Hematopoietic multipotent progenitor cell treated with erythropoietin and hydrocortisone succinate and interleukin-3 and kit ligand, for 6 days (in vitro differentiated cells): ENCODE measurements at places on chromosomes 5 and 9.

GRCh38 chr5:10352430-10353240 lies 860 bp upstream of the MARCHF6 start:
- peak; percentile 84 for DNase-seq

GRCh38 chr5:107887166-107887943 lies 216.6 kb upstream of the EFNA5 start:
- no peak for DNase-seq

DNA sequence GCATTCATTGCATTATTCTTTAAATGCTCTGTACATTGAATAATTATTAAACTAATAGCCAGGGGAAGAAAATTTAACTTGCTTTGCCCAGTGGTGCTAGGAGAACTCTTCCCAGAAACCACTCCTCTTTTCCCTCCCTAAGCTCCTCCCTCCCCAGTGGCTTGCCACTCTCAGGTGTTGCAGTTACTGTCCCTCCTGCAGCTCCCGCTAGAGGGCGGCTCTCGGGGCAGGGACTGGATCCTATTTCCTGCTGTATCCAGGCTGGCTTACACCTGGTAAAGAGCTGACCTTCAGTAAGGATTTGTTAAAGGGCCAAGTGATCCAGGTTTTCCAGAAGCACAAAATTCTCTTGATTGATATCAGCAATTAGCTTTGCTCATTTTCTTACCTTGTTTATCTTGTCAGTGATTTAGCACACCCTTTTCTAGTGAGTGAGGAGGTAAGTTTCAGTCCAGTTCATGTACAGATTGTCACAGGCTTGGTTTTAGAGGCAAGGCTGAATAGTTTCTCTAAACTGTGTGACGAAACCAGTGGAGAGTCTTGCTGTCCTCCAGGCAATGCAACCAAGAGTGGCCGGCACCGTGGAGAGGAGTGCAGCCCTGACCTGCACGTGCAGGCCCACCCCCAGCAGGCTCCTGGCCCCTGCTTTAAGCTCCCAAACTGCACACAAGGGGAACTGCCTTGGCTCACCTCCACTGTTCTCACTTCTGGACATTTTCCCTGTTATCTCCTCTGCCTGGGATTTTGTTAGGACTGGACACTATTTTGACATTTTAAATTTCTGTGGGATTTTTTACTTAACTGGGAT lies 423.8 kb downstream of the SPOCK1 start:
- peak; percentile 63 for DNase-seq

GRCh38 chr9:114250648-114251047 lies 72.2 kb upstream of the ORM1 start:
- DNase-seq = no peak

DNA sequence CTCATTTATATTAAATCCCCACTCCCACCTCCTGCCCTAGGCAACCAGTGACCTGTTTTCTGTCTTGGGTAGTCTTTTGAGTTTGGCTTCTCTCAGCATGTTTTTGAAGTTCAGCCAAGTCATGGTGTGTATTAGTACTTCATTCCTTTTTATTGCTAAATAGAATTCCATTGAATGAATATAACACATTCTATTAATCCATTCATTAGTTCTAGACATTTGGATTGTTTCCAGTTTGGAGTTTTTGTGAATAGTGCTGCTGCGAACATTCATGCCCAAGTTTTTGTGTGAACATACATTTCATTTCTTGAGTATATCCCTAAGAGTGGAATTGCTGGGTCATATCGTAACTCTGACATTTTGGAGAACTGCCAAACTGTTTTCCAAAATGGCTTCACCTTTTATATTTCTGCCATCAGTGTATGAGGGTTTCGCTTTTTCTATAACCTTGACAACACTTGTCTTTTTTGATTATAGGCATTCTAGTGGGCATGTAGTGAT lies 2.7 kb downstream of the ZNF346 start:
- DNase-seq = peak; percentile 89

GRCh38 chr9:89935801-89936200 lies 331.0 kb downstream of the GADD45G start:
- no peak for DNase-seq

DNA sequence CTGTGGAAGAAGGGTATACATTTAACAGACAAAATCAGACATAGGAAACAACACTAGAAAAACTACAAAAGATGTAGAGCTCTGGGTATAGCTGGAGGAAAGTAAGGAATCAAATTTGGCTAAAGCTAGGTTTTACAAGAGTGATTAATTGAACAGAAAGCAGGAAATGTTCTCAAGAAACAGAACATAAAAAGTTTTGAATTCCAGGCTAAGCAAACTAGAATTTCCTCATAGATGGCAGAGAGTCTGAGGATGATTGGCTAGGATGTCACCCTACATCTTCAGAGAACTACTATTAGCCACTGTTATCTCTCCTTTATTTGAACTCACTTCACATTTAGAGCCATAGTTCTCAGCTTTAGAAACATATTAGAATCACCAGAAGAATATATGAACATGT lies 502.1 kb upstream of the PAPPA start:
- no peak for DNase-seq

GRCh38 chr9:136551401-136552116 lies 5.7 kb upstream of the NOTCH1 start:
- no peak for DNase-seq

DNA sequence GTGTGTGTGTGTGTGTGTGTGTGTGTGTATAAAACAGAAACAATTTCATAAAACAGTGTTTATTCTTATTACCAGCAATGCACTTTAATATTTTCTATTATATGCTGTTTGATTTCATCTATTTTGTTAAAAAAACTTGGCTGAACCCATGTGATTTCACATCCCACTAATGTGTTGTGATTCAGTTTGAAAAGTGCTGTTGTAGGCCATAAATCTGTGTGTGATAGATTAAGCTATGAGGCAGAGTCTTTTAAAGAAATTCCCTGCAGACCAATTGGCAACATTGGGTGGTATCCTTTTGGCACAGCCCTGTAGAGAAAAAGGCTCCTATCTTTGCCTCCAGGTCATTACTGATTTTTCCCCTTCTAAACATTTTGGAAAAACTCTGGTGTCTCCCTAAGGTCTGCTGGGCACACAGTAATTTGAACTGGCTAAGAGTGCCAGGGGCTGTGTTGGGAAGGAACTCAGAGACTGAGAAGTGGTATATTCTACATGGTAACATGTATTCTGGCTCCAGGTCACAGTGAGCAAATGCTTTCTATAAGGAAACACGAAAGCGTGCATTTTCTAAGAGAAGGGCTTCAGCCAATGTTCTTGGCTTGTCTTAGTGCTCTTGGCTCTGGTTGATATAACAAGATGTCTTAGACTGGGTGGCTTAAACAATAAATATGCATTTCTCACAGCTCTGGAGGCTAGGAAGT lies 4.5 kb downstream of the CAMK4 start:
- DNase-seq = no peak

DNA sequence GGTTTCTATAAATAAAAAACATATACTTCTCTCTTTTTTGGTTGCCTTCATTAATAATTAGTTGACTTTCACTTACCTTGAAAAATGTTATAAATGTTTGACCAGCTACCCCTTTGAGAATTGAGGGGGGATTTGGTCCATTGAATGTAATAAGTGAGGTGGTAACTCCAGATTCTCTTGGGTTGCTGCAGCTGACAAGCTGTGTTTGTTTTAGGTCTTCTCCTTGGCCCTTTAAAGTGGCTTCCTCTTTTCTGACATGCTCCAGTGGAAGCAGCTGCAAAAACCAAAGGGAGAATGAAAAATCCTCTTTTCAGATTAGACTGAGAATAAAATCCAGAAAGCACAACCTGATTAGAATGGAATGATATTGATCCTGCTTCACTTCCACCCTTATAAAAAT lies 410.5 kb downstream of the TMEM38B start:
- DNase-seq = no peak

- DNase-seq = no peak
Measured at GRCh38 chr9:89744730-89745129, 139.9 kb downstream of the GADD45G start.

DNA sequence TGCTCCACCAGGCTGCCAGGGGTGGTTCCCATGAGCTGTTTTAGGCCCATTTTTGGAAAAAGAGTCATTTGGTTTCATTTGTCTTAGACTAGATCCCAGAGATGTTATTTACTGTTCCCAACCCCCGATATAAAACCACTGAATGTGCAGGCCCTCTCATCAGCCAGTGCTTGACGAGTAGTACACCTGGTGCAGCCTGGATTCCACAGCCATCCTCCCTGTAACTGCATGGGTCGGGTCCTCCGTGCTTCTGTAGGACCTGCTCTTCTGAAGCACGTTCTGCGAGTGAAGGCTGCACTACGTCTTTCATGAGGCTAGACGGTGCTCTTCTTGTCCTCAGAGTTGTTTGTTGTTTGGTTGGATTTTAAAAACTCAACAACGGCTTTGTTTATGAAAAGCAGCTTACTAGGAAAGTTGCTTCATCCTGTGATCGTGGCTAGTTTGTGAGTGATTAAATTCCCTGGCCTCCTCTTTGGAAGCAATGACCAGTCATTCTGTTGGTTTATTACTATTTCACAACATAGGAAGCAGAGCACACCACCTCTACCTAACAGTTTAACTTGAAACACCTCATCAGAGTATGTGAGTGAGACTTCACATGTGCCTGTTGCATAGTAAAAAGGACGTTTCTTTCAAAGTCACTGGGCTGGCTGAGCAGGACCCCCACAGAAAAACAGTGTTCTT lies 135.2 kb downstream of the AOPEP start:
- no peak for DNase-seq

DNA sequence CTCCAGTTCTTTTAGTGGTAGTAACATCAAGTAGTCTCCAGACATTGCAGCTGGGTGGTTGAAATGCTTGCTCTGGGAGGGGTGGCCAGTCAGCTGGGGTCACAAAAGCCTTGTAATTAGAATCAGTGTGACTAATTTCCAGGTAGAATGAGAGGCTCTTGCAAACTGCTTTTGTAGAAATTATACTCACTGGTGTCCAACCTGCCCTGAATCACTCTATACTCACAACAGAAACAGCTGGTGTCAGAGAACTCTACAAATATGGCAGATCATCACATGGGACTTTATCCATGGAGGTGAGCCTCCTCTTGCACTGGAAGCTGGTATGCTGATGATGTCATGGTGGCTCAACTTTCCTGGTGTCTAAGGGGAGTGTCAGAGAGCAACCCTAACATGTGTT lies 71.3 kb downstream of the SH3TC2 start:
- no peak for DNase-seq

DNA sequence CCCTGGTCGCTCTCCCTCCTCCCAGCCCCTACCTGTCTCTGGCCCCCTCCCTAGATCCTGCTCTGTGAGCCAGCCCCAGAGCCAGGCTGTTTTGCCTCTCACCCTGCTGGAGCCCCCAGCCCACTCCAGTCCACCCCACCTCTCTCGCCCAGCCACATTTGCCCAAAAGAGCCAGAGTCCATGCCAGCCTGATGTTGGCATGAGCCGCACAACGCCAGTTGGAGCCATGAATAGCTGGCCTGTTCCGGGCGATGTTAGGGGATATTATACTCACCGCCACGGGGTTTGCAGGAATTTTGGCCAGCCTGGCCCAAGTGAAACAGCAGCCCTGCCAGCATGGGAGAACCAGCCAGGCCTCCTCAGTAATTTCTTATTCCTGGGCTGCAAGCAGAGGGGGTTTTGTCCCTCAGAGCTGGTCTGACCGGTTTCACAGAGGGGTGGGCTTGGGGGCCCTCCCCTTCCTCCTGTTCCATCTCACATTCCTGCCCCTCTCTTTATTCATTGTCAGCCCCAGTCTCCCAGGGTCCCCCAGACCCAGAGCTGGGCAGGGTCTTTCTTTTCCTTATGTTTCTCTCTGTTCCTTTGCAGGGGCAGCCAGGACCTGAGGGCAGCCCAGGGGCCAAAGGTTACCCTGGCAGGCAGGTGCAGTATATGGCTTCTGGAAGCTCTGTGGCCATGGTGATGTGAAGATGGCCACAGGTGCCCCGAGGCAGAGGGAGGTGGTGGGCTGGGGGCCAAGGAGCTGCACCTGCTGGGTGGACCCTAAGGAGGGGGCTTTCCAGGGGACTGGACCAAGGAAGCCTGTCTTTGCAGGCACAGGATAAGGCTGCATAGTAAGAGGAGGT lies 50.1 kb downstream of the COL27A1 start:
- DNase-seq = no peak

- no peak for DNase-seq
Measured at GRCh38 chr5:155649666-155650065, 636.1 kb downstream of the KIF4B start.

- DNase-seq = no peak
Measured at GRCh38 chr5:99460701-99461100, 531.9 kb upstream of the CHD1 start.

GRCh38 chr5:65892801-65893200 lies 33.6 kb upstream of the ERBIN start:
- DNase-seq = no peak

GRCh38 chr9:76531231-76531780 lies 72.3 kb downstream of the GCNT1 start:
- no peak for DNase-seq

DNA sequence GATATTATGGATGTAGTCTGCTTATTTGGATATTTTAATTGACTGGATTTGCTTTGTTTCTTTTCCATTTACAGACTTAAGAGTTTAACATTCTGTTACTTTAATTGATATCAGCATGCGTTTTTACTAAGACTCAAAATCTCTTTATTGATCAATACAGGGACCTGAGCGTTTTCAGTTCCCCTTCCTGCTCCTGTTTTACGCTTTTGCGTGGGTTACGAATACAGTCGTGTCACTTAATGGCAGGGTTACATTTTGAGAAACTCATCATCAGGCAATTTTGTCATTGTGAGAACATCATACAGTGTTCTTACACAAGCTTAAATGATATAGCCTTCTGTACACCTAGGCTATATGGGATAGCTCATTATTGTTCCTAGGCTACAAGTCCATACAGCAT lies 65.2 kb downstream of the PBX3 start:
- DNase-seq = no peak

DNA sequence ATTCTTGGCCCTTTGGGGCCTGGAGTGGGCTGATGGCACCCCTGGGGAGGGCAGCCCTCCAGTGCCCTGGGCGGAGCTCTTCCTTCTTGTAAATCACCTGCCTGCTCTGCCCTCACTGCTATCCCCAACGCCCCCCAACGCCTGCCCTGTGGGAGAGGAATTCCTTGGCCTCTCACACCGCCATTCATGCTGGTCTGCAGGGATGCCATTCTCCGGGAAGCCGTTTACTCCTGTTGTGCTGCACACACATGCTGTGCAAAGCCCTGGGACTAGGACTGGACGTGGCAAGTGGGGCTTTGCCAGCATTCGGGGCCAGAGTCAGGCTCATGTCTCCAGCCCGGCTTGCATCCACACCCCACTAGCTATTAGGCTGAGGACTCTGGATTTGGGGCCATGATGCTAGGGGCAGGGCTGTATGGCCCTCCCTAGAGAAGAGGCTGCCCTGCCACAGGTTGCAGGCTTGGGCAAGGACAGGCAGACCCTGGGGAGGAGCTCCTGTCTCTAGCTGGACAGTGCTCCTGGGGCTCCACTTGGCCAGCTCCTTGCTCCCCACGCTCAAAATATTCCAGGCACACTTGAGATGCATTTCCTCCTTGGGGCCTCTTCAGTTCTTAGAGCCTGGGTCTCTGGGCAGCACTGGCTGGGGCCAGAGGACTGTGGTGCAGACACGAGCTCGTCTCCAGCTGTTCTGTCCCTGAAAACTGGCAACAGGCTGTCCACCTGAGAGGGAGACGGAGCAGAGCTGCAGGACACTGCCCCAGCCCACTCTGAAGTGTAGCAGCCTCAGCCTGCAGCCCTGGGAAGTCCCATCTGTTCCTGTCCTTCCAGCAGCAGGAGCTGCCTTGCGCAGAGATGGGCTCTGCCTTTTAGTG lies 226.9 kb downstream of the CACNA1B start:
- DNase-seq = no peak
